Skin of body (tissue), 3 donors: ENCODE measurements at places on chromosomes 5 and 9. TPM values are rescaled to one million over a fixed set of nuclear protein-coding genes. Genes with fewer than 3 reads are reported as not detected.

Gene CAVIN4
- total RNA-seq: 39.9 TPM

Gene GRM6
- not detected for total RNA-seq

GRCh38 chr9:130893341-130894101 lies 3.1 kb downstream of the QRFP start:
- no peak for DNase-seq

GRCh38 chr5:123813264-123813663 lies 301.3 kb downstream of the CSNK1G3 start:
- no peak for DNase-seq

DNA sequence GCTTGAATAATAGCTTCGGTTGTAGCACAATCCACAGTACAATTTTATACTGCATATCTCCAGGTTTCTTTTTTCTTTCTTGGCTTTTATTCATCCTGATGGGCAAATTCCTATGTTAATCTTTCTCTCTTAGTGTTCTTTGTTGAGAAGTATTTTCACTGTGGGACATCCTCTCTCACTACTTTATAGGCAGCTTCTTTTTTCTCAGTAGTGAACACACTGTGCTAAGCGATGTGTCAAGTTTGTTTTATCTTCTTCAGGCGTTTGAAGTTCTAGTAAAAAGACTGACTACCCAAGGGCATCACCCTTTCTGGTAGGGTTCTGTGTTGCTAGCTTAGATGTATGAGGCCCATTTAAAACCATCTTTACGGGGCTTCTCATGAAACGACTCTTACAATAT lies 182.1 kb downstream of the FAM170A start:
- no peak for DNase-seq

DNA sequence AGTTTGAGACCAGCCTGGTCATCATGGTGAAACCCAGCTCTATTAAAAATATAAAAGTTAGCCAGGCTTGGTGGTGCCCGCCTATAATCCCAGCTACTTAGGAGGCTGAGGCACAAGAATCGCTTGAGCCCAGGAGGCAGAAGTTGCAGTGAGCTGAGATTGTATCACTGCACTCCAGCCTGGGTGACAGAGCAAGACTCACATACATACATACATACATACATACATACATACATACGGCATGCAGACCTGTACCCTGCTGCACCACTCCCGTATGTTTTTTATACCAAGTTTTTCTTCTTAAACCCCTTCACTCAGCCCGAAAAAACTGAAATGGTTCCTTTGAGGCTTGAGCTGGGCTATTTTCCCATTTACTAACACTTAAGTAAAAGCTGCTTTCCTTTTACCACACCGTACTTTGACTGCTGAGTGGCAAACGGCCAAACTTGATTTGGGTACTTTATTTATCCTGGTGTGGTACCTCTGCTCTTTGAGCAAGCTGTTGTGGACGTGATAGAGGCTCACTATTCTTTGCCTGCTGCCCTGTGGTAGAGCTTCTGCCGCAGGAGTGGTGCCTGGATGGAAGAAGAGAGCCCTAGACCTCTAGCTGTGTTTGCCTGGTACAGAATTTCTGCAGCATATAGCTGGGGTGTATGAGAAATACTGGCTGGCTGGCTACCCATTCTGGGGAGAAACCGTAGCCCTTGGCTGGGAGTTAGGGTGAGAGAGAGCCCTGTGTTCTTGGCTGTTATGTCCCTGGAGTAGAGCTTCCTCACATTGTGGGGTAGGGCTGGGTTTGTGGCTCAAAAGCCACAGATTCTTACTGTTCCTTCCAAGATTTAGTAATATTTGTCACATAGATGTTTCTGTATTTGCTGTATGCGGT lies 19.4 kb downstream of the IPO11 start:
- no peak for DNase-seq

DNA sequence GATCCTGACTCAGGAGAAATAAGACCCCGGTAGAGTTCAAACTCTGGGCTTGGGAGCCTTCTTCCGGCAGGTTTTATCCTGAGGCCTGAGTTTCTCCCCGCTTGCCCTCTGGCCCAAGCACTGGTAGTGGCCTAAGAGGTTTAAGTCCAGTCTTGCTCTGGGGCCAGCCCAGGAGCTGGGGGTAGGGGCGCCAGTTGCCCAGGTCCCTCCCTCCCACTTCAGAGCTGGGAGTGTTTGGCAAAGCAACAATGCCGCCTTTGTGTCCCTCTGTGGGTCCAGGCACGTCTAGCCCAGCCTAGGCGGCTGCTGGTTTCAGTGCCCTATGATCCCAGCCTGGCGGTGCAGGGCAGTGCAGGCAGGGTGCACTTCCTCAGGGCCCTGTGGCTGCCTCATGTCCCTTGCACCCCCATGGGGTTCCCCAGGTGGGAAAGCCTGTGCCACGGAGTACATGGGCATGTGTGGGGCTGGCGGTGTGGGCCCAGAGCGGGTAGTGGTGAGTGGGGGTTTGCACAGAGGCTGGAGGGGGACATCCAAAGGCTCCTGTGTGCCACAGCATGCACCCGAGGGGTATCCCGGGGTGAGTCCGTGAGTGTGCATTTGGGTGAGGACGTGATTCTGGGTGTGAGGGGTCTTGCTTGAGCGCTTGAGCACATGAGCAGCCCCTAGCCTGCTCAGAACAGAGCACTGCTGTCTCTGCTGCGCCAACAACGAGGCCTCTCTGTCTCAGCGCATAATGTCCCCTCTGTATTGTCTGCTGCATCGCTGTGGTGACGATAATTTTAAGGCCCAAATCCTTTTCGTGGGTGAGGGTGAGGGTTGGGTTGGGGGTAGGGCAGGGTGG lies 61.7 kb upstream of the PSD2 start:
- DNase-seq: no peak
